ENCODE measurements at places on chromosomes 16 and 17.

DNA sequence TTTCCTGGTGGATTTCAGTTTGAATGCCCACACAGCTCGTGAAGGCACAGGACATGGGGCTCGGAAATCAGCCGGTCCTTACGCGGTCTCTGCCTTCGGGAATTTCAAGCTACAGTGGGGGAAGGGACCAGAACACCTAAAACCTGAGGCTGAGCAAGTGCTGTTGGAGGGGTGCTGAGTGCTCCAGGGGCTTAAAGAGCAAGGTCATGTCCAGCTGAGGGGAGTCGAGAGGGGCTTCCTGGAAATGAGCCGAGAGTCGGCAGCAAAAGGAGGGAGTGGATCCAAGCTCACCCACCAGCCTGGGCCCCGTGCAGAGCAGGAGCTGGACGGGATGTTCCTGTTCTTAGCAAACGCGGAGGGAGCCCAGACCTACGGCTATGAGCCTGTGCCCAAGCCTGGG, 73.2 kb upstream of the RPL38 start:
- no peak for DNase-seq

GRCh38 chr16:84228256-84228838, 11.5 kb downstream of the KCNG4 start:
- DNase-seq: no peak

GRCh38 chr16:65667011-65667578, 545.2 kb upstream of the CDH11 start:
- no peak for DNase-seq

DNA sequence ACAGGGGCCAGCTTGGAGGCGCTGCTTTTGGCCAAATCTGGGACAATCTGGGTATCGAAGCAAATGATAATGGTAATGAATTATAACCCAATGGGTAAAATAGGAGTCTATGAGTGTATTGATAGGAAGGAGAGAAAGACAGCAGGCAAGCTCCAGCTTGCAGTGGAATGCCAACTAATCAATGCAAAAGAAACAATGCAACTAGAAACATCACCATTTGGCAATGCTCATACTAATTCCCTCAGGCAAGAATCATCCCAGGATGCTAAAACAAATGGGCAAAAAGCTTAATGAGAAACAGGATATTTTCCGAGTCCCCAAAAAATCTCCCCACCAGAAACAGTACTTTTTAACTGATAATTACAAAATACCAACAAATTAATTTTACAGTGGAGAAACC, 64.7 kb downstream of the ADCY9 start:
- DNase-seq: no peak

DNA sequence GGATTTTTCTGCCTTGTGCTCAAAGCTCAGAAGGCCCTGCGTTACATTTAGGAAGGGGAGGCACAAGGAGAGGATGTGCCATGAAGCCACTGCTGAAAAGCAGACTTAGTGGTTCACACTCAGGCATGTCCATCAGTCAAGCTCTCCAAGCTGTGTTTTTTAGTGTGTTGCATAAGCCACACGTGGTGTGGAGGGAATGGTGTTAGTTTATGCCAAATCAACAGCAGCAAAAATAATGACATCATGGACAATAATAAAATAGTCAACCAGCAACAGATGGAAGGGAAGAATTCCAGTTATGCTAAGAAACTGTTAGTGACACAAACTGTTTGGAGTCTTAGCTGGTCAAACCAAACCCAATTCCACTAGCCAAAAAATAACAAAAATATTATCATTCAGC, 438.3 kb downstream of the NPIPA7 start:
- DNase-seq: no peak

DNA sequence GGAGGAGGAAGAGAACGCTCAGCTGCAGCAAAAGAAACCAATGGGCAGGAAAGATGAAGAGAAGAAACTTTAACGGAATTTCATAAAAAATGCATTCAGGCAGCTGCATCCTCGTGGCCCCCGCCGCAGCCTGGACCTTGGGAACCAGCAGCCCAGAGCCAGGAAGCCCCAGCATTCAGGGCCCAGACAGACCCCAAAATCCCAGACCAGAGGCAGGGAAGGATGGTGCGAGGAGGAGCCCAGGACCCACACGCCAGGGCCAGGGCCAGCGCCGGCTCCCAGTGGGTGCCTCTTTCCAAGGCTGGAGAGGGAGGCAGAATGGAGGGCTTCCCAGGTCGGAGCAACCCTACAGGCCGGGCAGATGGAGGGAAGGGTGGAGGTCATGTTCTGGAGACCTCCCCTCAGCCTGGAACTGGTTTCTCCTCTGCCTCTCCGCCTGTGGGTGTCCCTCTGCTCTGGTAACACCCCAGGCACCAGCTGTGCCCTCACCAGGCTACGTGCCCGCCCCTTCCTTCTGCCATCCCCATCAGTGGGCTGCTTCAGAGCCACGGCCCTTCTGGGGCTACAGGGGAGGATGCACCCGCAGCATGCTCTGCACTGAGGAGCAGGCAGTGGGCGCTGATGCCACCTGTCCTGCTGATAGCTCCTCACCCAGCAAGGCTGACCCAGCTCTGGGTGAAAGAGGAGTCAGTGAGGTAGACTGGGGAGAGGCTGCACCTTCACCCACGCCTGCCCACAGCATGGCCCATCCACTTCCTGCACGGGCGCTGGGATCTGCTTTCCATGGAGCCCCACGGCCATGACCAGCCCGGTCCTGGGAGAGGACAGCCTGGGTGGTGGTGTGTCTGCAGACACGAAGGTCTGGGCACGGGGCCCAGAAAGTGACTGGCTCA, 1.2 kb upstream of the MIF4GD start:
- DNase-seq: peak; percentile 54

- DNase-seq: no peak
Measured at GRCh38 chr16:56868175-56868574, 3.2 kb downstream of the SLC12A3 start.

- peak; percentile 82 for DNase-seq
Measured at GRCh38 chr16:2507052-2507659, 6.6 kb upstream of the ATP6V0C start.

DNA sequence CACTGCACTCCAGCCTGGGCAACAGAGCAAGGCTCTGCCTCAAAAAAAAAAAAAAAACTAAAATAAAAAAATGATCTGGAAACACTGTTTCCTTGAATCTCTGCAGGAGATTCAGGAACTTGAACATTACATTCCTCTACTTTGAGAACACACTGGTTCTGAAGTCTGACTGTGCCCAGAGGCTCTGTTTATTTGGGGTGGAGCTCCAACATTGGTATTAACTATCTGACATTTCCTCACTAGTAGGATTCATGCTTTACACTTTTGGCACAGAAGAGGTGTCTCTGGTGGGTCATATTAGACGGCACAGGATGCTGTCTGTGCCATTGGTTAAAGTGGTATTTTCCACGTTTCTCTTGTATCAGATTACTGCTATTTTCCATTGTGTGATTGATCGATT, 10.4 kb downstream of the SULT1A2 start:
- no peak for DNase-seq

Measured in germinal center (tissue), 1 donor.